ENCODE measurements at places on chromosomes 5 and 9.

DNA sequence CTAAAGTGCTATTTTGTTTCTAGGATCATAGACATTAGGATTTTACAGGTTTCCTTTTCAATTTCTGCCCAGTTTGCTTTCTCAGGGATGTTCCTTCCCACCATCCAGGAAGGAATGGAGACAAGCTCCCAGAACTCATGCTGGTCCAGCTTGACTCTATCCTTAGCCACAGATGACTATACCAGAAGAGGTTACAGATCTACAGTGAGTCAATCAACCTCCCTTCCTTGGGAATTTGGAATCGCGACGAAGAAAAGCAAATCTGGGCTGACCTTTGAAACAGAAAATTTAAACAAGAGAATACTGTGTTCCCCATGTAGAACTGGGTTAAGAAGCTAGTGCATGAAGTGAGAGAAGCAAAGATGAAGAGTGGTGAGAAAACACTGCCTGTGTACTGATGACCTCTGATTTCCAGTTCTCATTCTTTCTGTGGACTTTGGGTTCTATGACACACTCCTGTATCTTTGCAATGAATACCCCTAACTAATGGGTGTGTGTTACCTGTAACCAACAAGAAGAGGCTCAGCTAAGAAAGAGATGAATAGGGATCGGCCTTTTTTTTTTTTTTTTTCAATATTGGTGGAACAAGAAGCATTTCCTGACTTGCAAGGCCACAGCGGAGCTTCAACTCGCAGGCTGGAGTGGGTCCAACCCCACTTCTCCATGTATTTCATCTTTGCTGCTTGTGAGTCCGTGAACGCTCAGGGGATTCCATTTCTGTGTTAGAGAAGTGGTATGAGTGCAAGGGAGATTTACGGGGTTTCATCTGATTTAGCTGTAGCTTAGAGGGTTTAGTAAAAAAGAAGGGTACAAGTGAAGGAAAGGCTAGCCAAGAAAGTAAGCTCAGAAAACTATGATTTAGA is 563.9 kb upstream of the CLINT1 start:
- no peak for DNase-seq

DNA sequence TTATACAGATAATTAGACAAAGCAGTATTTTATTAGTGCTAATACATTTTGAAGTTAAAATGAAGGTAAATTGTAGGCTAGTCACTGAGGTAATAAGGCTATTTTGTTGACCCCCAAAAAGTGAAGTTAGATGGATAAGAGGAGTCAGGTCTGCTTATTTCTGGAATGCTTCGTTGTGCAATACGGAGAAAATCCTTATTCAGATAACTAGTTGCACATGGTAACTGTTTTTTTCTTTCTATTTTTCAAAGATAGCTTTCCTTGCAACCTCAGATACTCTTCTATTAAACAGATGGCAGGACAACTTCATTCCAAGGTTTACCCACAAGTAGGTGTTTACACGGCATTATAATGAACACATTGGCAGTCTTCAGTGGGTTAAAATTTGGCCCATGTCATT is 101.1 kb downstream of the TMEM174 start:
- DNase-seq, result no peak

- DNase-seq, result no peak
These were observed 313.5 kb downstream of the ICE1 start for GRCh38 chr5:5736007-5736406.

GRCh38 chr5:145806923-145807322 is 28.2 kb downstream of the PRELID2 start:
- no peak for DNase-seq

DNA sequence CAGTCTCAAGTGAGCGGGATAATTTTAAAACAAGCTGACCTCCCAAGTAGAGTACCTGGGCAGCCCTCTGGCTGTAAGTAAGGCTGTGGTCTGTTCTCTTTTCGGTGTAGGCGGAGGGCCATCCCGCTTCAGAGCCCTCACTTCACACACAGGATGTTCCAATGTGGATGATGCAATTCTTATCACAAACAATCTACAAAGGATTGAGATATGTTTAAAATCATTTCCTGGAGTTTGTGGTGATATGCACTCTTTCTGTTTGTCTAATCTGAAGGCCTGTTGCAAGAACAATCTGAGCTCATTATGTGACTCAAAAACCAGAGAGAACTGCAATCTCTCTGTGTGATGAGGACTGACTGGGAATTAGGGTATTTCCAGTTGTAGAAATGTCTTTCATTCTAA is 42.5 kb downstream of the ITGA2 start:
- no peak for DNase-seq

- no peak for DNase-seq
These were observed 175.0 kb downstream of the MEF2C start for GRCh38 chr5:88708021-88708420.

GRCh38 chr5:170104299-170104698 is 1.4 kb upstream of the FOXI1 start:
- no peak for DNase-seq

DNA sequence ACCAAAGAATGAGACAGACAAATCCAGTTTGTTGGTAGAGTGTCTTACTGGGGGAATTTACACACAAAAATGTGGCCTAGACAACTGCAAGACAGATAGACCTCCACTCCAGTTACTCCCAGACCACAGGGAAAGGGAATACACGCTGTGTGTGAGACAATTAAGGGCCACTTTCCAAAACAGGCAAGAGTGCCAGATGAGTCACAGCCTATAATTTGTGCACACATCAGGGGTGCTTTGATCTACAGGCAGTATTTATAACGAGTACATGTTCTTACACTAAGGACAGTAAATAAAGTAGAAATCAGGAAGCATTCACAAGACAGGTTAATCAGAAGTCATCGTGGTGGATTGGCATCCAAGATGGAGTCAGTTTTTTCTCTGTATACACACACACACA is 114.8 kb downstream of the ZNF622 start:
- no peak for DNase-seq

- DNase-seq, result no peak
These were observed 218.6 kb downstream of the PJA2 start for GRCh38 chr5:109191153-109191558.
